ENCODE measurements at places on chromosomes 2 and 18.

DNA sequence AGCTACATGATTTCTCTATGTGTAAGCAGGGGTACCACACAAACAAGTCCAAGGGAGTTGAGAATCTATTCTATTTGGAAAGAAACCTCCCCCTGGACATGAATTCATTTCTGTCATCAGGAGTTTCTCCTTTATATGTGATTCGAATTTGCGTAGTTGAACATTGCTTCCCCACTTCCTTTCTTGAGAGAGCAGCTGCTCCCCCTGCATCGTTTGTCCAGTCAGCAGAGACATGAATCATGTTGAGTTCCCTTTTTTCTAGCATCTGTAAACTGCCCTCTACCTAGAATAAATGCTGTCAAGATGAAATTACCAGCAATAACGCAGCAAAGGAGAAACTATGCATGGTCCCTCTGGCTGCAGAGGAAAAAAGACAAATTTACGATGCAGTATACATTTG is 73.8 kb downstream of the KIF5C start:
- peak; percentile 5 for DNase-seq

- peak; percentile 100 for DNase-seq
Measured at GRCh38 chr2:218286570-218287459, 5.5 kb downstream of the TMBIM1 start.

- DNase-seq, result no peak
Measured at GRCh38 chr18:75200071-75200470, 8.9 kb downstream of the PTGR3 start.

- no peak for DNase-seq
Measured at GRCh38 chr2:217846321-217846743, 156.5 kb downstream of the TNS1 start.

- DNase-seq, result no peak
Measured at GRCh38 chr2:234679741-234680687, 183.1 kb upstream of the ARL4C start.

DNA sequence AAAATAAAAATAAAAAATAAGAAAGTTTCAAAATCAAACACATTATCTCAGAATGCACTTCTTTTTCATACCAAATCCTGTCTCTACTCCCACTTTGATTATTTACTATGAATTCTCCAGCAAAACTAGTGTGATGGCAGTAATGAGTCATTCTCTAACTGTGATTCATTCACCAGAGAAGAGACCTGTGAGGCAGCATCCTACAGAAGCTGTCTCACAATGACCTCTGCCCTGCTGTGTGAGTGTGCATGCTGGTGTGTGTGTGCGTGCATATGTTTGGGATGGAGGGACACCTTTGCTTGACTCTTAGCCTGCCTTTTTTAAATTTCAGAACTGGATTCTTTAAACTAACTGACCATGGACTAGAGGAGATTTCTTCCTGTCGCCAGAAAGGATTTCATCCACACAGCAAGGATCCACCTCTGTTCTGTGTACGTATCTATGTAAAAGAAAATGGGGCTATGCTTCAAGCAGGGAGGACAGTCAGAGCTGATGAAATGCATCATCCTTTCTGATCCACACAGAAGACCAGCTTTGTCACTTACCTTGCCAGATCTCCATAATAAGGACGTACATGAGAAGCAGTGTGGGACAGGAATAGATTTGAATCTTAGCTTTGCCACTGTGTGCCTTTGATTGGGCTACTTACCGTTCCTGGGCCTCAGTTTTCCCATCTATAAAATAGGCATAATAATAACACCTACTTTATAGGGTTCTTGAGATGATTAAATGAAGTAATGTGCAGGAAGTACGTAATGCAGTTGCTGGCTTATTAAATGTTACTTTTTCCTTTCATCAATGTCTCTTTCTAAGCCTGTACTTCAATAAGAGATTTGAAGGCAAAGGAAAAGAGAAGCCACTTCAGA is 31.2 kb downstream of the STAMBP start:
- DNase-seq, result no peak

GRCh38 chr2:167504061-167504460 is 615.8 kb downstream of the XIRP2 start:
- no peak for DNase-seq

DNA sequence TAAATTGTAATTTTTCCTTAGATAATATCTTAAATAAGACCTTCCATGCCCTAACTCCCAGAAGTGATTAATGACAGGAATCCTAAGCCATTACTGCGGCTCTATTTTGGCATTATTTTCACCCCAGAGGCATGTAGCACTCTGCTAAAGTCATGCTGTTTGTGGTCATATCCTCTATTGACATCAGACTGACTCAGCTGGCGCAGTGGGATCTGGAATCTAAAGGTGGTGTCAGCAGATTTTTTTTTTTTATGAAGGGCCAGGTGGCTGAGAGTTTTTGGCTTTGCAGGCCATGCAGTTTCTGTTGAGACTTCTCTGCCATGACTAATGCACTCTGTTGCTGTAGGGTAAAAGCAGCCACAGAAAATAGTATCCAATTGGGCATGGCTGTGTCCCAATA is 64.1 kb upstream of the ACVR1C start:
- no peak for DNase-seq

GRCh38 chr2:241802421-241803318 is 6.3 kb upstream of the NEU4 start:
- no peak for DNase-seq

Data from hematopoietic multipotent progenitor cell treated with erythropoietin and hydrocortisone succinate and interleukin-3 and kit ligand, for 8 days (in vitro differentiated cells).